ENCODE measurements at places on chromosomes 5 and 9. TPM values are rescaled to one million over a fixed set of nuclear protein-coding genes. Genes with fewer than 3 reads are reported as not detected.
A peak's percentile ranks its signal among the peaks of the same experiment; 100 is the strongest.

DNA sequence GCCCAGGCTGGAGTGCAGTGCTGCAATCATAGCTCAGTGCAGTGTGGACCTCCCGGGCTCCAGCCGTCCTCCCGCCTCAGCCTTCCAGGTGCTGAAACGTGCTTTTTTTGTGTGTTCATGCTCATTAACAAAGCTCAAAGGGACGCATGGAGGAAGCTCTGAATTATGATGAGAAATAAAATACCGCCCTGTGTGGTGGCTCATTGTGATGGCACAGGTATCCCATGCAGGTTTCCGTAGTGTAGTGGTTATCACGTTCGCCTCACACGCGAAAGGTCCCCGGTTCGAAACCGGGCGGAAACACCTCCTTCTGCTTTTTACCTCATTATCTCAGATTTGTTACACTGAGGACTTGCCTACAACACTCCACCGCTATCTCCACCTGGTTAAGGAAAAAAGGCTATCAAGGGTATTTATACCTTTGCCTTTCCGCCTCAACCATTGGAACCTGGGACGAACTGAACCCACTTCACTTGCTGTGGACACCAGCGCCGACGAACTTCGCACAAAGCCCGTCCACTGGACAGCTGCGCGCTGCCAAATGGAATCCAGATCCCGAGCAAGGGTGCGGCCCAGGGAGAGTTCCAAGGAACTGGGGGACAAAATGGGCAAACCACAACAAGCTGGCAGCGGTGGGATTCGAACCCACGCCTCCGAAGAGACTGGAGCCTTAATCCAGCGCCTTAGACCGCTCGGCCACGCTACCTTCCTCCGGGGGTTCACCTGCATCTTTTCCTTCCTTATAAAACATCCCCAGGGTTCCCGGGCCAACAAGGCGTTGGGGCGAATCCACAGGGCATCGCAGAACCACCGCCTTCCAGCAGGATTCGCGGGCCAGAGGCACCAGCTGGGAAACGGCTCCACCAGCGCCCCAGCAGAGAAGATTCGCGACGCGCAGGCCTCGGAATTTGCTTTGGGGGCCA lies 26.3 kb downstream of the OR2V2 start:
- no peak for DNase-seq

- no peak for DNase-seq
These were observed 5.7 kb upstream of the SMU1 start for GRCh38 chr9:33082128-33082527.

The KCTD16 gene
- polyA plus RNA-seq = 3.2 TPM

The SPEF2 gene
- 15.9 TPM for polyA plus RNA-seq

DNA sequence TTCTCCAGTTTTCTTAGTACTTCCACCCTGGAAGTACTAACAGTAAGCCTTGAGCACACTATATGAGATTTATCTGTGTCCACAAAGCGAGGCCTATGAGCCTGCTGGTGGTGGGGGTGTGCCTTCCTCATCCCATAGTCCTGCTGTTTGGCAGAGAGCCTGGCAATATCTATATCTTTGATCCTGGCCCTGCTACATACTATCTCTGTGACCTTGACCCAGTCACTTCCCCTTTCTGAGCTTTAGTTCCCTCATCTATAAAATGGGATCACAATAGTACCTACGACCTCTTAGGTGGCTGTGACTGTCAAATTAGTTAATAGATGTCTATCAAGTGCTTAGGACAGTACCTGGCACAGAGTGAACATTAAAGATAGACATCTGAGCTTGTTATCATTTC lies 114.6 kb upstream of the SAP30L start:
- DNase-seq = no peak

- DNase-seq = no peak
These were observed 13.2 kb downstream of the NINJ1 start for GRCh38 chr9:93120846-93121315.

The RNF183 gene
- polyA plus RNA-seq = 7.5 TPM

DNA sequence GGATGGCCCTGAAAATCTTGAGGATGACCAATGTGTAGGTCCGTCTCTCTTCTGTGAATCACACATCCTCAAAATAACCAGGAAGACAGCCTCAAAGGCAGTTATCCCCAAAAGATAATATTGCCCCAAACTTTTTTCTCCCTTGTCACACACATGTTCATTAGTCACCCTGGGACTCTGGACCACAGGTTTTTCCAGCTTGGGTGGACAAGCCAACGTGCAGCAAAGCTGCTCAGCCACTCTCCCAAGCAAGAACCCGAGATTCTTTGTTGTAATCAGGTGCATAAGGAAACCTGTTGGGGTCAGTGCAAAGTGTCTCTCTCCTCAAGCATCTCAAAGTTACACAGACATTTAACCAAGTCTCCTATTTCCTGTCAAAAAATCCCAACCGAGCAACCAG lies 196.6 kb downstream of the GNA14 start:
- DNase-seq = no peak

DNA sequence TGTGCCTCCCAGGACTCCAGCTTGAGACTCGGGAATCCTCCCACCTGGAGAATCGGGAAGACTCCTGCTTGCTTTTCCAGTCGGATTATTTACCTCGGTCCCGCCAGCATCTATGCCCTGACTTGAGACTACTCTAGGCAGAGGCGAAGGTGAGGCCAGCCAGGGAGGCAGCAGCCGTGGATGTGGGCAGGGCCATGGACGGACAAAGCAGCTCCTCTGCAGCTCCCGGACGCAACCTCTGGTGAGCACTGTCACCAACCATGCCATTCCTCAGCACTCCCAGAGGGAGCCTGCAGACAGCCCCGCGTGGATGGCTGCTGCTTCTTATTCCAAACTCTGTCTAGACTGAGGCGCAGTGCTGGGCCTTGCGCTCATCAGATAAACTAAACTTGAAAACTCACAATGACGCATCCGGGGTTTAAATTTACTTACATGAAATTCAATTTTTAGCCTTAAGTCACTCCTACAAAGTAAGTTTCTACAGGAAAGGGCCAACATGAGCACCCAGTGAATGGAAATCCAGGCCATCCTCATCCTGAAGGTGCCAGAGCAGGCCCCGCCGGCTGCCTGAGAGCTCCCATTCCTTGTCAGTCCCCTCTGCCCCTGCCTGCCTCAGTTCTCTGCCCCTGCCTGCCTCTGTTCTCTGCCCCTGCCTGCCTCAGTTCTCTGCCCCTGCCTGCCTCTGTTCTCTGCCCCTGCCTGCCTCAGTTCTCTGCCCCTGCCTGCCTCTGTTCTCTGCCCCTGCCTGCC lies 17.8 kb downstream of the MED10 start:
- DNase-seq = no peak

The PCDHA1 gene
- 1.8 TPM for polyA plus RNA-seq

- peak; percentile 3 for DNase-seq
These were observed 16.1 kb upstream of the CMBL start for GRCh38 chr5:10323588-10324488.

DNA sequence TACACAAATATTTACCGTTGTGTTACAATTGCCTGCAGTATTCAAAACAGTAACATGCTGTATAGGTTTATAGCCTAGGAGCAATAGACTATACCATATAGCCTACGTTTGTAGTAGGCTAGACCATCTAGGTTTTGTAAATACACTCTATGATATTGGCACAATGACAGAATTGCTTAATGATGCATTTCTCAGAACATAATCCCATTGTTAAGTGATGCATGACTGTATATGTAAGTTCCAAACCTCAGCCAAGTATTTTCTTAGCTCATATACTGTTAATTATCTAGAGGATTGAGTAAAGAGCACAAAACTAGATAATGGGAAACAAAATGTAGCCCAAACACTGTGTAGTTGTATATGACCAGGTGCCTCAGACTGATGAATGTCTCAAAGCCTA lies 220.1 kb downstream of the ANXA1 start:
- DNase-seq = no peak

DNA sequence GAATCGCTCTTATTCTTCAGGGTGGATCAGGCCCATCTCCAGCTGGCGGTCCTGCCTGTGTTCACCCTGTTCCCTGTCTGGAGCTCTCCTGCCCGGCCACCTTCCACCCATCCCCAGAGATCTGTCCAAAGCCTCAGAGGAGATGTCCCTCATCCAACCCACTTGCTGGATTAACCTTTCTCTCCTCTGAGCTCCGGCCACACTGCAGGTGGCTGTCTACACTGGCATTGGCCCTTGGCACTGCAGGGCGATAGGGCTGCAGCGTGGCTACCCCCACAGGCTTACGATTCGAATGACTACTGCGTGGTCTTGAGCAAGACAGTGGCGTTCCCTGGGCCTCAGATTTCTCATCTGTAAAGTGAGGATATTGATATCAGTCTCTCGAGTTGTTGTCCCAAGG lies 63.8 kb upstream of the BARHL1 start:
- DNase-seq = no peak

- DNase-seq = no peak
These were observed 218.3 kb downstream of the PAX5 start for GRCh38 chr9:36815566-36816348.

DNA sequence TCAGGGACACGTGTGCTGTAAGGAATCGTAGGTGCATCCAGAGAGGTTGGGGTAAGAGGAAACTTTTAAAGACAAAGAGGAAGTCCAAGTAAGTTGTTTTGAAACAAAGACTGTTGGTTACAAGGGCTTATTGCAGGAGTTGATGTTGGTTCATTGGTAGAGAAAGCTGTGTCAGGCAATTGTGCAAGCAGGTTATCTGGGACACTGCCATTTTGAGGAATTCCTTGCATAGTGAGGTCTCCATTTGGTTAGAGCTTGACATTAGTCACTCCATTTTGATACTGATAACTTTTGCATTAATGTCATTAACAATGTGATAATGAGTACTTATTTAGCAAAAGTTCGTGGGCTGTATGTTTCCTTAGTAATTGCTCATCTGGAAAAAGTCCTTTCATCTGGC lies 24.9 kb downstream of the CNOT6 start:
- DNase-seq = no peak

DNA sequence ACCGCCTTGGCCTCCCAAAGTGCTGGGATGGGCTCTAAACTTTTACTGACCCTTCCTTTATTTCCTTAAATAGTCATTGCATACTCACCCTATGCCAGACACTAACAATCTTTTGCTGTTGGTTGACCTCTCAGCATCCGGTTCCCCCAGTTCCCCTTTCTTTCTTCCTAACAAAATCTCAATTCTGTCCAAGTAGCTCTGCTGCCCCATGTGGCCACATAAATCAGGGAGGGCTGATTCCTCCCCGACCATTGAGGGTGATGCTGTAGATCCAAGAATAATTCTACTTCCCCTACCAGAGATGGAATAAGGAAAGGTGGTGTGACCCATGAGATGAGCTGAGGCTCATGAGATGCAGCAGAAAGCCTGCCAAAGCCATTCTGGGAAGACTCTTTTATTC lies 315.3 kb upstream of the MSX2 start:
- DNase-seq = no peak

GRCh38 chr9:115845648-115846312 lies 307.8 kb upstream of the PAPPA start:
- no peak for DNase-seq

DNA sequence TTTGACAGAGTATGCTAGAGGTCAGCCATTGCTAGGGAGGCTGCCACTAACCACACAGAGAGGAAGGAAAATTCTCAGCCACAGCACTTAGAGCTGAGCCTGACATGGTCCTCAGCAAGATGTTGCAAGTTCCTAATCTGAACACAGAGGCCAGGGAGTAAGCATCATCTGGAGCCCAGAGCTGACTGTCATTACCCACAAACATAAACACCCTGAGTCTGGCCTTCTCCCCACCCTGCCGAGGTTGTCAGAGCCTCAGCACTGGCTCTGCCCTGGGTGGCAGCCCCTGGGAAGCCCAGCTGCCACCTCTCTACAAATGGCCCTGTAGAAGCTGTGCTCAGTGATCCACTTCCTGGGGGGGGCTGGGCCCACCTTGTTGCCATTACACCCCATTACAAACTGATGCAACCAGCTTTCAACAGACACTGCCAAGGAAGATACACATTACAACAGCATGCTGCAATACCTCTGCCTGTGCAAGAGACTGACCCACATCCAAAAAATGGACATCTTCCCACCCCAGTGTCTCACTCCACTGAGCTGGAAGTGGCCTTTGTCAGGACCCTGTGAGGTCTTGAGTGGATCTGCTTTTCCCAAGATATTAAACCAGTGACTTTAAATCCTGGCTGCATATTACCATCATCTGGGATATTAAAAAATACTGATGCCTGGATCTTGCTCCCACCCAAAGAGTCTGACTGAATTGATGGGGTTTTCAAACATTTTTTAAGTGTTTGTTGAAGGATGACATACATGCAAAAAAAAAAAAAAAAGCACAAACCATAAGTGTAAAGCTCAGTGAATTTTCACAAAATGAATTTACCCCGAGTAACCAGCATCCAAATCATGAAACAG lies 33.0 kb downstream of the IRF1 start:
- DNase-seq = no peak

DNA sequence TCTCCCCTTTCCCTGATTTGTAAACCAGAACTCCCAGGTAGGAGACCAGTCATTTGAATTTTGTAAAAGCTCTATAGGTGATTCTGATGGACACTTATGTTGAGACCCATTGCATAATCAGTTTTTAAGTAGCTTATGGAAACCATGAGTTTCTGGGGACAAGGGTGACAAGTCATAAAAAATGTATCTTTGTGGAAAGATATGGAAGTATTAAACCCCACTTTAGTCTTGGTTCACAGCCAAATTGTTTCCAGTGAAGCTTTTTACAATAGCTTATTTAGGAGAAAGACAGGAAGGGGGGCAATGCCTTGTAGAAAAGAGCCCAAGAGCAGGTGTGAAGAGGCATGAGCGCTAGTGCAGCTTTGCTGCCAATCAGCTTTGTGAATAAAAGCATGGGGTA lies 453 bp upstream of the CCL28 start:
- DNase-seq = no peak

The SNCB gene
- polyA plus RNA-seq = 0.62 TPM

DNA sequence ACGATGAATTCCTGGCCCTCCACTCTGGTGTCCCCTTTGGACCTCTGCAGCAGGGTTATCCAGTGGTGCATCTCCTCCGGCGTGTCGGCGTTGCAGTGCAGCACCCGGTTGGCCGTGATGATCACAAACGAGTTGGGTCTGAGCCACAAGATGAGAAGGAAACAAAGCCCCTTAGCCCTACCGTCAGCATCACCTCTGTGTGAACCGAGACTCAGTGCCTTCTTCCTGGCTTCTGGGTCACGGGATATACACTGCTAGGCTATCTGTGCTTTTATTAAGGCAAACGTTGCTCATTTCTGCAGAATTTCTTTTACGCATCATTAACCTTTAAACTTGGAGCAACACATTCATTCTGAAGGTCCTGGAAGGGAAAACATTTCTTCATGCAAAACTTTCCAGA lies 65.1 kb upstream of the RETREG1 start:
- no peak for DNase-seq

Data from testis (tissue), 5 donors.